ENCODE measurements at places on chromosomes 4 and X.

DNA sequence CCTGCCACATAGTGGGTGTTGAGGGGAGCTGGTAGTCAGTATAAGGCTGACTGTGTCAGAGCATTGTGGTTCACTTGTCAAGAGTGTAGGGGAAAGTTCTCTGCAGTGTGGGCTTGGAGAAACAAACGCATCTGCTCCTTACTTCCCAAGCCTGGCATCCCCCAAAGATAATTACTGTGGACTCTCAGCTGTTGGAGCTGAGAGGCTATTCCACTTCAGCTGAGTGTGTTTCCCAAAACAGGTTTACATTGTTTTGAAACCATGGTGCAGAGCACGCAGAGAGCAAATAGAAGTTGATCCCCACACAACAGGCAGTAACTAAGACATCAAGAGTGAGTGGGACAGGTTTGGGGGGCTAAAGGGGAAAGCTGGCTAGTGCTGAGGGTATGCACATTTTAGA, 181.0 kb upstream of the EOLA2 start:
- DNase-seq: no peak

- DNase-seq: no peak
Measured at GRCh38 chr4:87524456-87524855, 4.7 kb downstream of the SPARCL1 start.

- DNase-seq: peak; percentile 79
Measured at GRCh38 chr4:94406668-94407437, 44.9 kb upstream of the PDLIM5 start.

DNA sequence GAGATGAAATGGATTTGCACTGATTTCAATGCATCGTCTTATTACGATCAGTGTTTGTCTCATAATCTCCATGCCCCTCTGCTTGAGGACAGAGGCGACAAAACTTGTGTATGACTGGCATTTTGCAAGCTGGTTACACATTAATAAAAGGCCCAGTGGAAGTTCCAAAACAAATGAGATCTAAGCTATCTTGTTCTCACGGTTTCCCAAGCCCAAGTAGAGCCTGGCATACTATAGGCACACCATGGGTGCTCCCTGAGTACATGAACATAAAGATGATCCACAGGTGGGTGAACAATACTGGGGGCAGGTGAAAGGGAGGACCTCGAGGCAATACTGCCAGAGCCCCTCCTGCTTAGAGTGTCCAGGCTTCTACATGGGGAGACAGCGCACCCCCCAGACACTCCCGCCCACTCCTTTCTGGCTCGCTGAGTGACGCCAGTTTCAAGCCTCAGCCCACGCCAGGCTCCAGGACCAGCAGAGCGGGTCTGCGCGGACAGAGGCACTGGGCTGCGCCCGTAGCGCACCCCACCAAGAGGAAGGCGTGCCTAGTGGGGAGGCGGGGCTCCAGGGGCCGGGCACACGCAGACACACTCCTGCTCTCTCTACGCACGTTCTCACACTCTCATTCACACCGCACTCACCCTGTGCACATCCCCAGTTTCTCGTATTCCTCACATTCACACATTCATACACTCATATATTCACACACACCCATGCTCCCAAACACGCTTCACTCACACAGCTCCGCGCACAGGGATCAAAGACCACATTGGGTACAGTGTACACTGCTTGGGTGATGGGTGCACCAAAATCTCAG, 8.9 kb upstream of the GSX2 start:
- peak; percentile 51 for DNase-seq

DNA sequence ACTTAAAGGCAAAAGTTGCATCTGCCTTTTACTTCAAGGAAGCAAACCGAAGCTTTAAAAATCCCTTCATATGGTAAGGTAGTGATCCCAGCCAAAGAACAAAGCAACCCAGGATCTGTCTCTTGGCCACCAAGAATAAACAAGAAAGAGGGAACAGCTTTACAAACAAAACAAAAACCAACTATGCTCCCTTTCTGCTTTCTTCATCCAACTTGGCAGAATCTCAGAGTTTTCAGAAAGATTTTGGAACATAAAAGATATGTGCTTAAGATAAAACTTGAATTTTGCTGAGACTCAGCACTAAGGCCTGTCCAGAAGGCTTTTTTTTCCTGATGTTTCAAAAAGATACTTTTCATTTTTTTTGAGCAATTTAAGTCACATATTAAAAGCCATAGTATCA, 94.0 kb downstream of the COL4A6 start:
- DNase-seq: no peak

DNA sequence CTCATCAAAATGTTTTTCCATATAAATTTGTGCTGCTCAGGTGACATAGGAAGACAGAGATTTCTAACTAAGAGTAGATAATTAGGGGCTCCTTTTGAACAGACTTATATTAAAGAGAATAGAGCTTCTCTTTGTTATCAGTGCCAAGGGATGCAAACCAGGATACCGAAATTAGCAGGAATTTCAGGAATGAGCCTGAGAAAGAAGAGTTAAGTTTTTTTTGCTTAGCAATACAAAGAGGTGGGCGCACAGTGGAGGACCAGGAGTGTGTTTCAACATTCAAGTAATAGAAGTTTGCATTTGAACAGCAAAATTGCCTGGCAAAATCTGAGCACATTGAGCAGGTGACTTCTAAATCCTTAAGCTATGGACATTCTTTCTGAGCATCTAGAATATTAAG, 541.3 kb downstream of the GBA3 start:
- no peak for DNase-seq

GRCh38 chr4:13765539-13765938, 138.0 kb upstream of the BOD1L1 start:
- no peak for DNase-seq

- DNase-seq: no peak
Measured at GRCh38 chr4:140800666-140801065, 44.5 kb upstream of the TBC1D9 start.

DNA sequence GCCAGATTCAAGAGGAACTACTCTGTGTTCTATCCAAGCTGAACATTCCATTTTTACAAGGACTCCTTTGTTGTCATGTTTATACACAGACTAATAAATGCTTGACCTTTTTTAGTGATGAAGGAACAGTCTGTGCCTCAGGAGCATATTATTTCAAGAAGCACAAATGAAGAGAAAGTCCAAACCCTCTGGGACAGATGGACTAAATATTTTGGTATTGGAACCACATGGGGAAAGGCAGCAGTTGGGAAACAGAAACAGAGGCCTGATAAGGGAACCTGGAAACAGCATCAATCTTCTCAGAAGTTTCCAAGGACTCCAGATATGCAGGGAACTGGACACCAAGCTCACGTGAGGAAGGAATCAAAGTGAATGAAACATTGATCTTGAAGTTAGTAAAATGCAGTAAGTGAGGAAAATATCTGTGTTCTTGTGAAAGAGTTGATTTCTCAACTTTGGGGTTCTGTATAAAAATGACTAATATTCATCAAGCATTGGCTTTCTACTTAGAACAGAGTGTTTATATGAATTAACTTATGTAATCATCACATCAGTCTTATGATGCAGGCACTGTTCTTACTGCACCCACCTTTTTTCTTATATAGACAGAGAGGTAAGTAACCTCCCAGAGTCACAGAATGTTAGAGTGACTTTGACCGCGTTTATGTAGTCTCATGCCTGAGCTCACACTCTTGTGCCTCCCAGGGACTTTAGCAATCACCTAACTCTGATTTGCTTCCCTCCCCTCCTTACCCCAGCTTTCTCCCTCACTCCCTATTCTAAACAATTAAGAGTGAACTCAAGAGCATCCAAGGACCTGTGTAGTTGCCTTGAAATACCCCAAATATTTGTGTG, 148.9 kb upstream of the JADE1 start:
- peak; percentile 8 for DNase-seq

DNA sequence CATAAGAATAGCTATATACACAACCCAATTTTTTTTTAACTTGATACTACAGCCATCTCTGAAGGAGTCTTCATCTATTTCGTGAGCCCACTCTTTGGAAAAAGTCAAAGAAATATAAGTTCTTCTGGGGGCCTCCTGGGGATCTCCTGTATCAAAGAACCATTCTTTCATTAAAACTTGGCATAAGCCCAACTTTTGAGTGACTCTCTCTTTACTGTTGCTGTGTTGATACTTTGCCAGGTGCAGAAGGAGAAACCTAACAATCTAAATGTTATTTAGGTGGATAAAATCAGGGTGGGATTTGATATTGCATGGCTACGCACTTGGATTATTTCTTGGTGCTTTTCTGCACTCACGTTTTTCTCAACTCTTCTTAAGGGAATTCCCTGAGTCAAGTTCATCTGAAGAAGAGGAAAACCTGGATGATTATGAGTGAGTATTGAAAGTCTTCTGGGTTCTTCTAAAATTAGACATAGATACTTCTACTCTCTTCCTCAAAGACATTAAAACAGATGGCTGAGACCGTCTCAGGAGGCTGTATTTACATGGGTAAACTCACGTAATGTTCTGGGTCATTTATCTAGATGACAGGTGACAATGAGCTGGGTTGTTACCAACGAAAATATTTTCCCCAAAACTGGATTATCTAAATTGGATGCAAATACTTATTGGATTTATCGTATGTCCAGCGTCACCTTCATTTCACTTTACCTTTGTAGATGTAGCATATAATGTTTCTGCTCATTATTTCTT, 25.2 kb downstream of the BMX start:
- DNase-seq: no peak

DNA sequence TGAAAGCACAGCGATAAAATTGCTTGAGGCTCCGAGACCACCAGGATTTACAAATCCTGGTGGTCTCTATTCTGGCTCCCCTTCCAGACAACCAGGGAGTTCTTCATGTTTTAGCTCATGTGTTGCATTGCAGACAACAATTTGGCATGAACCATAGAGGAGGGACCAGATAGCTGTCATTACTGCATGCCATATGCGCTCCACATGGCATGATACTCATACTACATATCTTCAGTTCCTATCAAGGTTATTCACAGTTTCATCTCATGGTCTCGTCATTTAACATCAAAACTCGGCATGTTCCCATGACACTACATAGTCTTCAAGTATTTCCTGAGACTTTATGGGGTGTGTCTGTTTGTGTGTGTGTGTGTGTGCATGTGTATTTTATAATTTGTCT, 220.3 kb downstream of the OR13H1 start:
- no peak for DNase-seq

DNA sequence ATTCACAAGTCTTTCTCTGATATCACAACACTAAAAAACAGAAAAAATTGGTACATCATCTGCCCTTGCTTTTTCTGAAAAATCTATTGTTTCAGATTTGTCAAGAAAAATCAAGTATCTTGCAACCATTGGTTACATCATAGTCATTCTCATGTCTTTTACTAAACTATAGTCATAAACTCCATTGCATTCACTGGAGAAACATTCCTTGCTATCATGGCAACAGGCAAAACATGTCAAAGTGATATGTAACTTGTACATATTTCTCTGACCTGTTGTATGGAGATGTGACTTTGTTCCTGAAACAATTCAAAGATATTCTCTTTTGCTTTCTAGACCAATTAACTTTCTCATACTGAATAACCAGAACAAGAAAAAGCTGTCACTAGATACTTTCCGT, 121.9 kb upstream of the ANK2 start:
- DNase-seq: no peak

GRCh38 chrX:100587861-100588260, 3.1 kb downstream of the TNMD start:
- DNase-seq: no peak

DNA sequence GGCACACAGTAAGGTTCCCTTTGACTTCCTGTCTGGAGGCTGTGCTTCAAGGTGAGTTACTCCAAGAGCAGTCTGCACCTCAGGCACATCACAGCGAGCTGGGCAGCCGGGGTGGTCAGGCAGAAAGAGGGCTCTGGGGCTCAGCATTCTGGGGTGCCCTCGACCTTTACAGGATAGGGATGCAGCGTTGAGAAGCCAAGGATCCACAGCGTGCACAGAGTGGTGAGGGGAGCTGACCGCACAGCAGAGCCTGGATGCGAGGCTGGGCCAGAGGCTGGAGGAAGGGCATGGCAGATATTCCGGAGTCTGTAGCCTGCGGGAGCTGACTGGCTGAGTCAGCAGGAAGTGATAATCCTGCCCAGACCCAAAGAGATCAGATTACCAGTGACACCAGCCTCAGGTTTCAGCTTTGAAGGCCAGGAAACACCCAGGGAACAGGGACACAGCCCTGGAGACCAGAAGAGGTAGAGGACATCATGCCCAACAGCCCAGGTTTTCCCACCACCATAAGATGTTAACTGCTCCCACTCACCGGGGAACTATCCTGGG, 38.4 kb upstream of the PDLIM3 start:
- DNase-seq: peak; percentile 77

DNA sequence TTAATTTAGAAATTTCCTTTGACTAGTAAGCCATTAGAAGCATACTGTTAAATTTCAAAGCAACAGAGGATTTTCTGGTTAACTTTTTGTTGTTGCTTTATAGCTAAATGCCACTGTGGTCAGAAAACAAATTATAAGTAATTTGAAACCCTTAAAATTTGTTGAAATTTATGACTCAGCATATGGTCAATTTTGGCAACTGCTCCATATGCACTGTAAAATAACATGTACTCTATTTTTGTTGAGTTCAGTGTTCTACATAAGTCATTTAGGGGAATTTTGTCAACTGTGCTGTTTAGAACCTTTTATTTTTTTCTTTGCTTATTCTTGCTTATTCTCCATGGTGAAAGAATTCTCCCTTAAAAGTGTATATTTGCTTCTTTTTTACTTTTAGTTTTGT, 28.6 kb downstream of the SCLT1 start:
- DNase-seq: no peak

GRCh38 chr4:147581606-147582350, 35.4 kb upstream of the TMEM184C start:
- DNase-seq: no peak

DNA sequence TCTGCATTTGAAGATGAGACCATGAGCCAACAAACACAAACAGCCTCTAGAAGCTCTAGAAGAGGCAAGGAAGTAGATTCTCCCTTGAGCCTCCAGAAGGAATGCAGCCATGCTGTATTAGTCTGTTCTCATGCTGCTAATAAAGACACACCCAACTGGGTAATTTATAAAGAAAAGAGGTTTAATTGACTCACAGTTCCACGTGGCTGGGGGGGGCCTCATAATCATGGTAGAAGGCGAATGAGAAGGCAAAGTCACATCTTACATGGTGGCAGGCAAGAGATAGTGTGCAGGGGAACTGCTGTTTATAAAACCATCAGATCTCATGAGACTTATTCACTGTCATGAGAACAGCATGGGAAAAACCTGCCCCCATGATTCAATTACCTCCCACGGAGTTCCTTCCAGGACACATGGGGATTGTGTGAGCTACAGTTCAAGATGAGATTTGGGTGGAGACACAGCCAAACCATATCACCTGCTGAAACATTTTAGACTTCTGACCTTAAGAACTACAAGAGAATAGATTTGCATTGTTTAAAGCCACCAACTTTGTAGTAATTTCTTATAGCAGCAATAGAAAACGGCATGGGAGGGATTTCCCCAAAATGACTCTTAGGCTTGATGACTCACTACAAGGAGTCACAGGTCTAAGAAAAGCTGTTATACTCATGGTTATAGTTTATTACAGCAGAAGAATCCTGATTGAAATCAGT, 284.4 kb upstream of the SFRP2 start:
- peak; percentile 91 for DNase-seq

GRCh38 chrX:16160729-16161128, 6.6 kb upstream of the MAGEB17 start:
- DNase-seq: peak; percentile 100

- no peak for DNase-seq
Measured at GRCh38 chrX:1108501-1109445, 103.7 kb downstream of the CRLF2 start.

GRCh38 chr4:125244848-125245450, 69.8 kb upstream of the FAT4 start:
- DNase-seq: peak; percentile 20

GRCh38 chr4:185914583-185915199, 102.7 kb upstream of the SORBS2 start:
- no peak for DNase-seq

GRCh38 chrX:140664939-140665338, 44.6 kb upstream of the LINC00632 start:
- DNase-seq: peak; percentile 32

Data from kidney tubule cell (primary cell).